H9 (cell line): ENCODE measurements at places on chromosomes 7 and 10. TPM values are rescaled to one million over a fixed set of nuclear protein-coding genes. Genes with fewer than 3 reads are reported as not detected.
A peak's percentile ranks its signal among the peaks of the same experiment; 100 is the strongest.

PLEKHS1 gene
- total RNA-seq = not detected in 2 replicates

VSIR gene
- 0.11 and 0.31 TPM in 2 replicates for total RNA-seq

DNA sequence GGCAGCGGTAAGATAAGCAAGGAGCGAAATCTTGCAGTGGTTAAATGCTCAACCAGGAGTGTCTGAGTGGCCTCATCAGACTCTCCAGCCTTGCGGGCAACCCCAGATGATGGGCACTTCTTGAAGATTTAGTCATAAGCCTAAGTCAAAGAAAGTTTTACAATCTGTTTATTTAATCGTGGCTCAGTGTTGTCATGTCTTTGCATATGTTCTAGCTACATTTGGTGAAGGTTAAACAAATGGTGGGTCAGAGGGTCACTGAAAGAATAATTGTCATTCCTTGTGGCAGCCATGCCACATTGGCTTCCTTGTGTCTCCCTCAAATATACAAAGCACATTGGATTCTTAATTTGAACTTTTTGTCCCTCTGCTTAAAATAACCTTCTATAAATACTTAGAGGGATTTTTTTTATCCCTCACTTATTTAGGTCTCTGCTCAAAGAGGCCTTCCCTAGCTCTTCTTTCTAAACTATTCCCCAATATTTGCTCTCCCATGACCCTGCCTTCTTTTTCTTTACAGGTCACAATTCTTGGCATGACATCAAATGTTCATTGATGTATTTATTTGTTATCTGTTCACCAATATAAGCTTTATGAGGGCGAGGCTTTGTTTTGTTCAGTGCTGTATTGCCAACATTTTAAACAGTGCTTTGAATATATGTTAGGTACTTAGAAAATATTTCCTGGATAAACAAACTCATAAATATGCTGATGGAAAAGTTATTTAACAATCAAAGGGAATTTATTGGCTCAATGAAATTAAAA is 68.7 kb downstream of the NEUROD6 start:
- H3K27ac ChIP-seq = no peak overlapping the region
- DNase-seq = no peak
- no peaks in the 10 kb centered on the region for H3K4me1 ChIP-seq
- no peaks in the 10 kb centered on the region for H3K27me3 ChIP-seq
- no peaks in the 10 kb centered on the region for H3K36me3 ChIP-seq

NOS3 gene
- 4.5 and 4.7 TPM in 2 replicates for total RNA-seq

DNA sequence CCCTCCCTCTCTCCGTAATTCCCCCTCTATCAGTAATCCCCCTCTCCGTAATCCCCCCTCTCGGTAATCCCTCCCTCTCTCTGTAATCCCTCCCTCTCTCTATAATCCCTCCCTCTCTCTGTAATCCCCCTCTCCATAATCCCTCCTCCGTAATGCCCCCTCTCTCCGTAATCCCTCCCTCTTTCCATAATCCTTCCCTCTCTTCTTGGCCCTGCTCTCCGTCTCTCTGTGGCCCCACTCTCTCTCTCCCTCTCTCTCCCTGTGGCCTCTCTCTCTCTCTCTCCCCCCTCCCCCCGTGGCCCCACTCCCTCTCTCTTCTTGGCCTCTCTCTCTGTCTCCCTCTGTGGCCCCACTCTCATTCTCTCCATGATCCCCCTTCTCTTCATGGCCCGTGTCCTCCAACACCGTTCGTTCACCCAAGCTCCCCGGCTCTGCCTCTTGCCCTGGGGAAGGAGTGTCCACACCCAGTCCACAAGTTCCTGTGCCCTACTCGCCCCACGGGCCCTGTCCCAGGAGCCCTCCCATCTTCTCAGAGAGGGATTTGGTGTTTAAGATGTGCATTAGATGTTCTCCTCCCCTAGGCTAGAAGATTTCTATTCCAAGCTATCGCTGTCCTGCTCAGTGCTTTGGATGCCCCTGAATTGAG is 19.8 kb downstream of the SHH start:
- H3K27ac ChIP-seq = no peak overlapping the region
- H3K4me1 ChIP-seq = no peaks in the 10 kb centered on the region
- no peak overlapping the region for H3K4me3 ChIP-seq
- no peaks in the 10 kb centered on the region for H3K27me3 ChIP-seq
- H3K36me3 ChIP-seq = no peaks in the 10 kb centered on the region

GRCh38 chr10:127908106-127908958 is 1.4 kb downstream of the PTPRE start:
- H3K4me1 ChIP-seq = no peaks in the 10 kb centered on the region
- no peak for DNase-seq
- H3K36me3 ChIP-seq = no peaks in the 10 kb centered on the region
- H3K27ac ChIP-seq = no peak overlapping the region
- peak overlapping the region; percentile 64; the same call in 2 of the 3 replicates for H3K4me3 ChIP-seq

- H3K27me3 ChIP-seq = no peaks in the 10 kb centered on the region
- no peak overlapping the region for H3K27ac ChIP-seq
- no peak overlapping the region for H3K4me3 ChIP-seq
These were observed 124.7 kb upstream of the UNC5B start for GRCh38 chr10:71087622-71088021.

GRCh38 chr7:94250124-94250523 is 144.6 kb upstream of the COL1A2 start:
- no peaks in the 10 kb centered on the region for H3K36me3 ChIP-seq
- H3K4me1 ChIP-seq = peaks cover 3% of the 10 kb centered on the region; the same call in 1 of the 2 replicates
- H3K27me3 ChIP-seq = no peaks in the 10 kb centered on the region

TFAM gene
- total RNA-seq = 129 and 144 TPM in 2 replicates

SPDYE2B gene
- not detected in 2 replicates for total RNA-seq

GRCh38 chr10:79184657-79185056 is 115.9 kb downstream of the ZMIZ1 start:
- no peak for DNase-seq
- H3K4me1 ChIP-seq = peaks cover 5% of the 10 kb centered on the region; the same call in 1 of the 2 replicates
- H3K27ac ChIP-seq = no peak overlapping the region
- H3K27me3 ChIP-seq = no peaks in the 10 kb centered on the region
- peaks cover 2% of the 10 kb centered on the region for H3K36me3 ChIP-seq
- no peak overlapping the region for H3K4me3 ChIP-seq

GRCh38 chr7:26038201-26038990 is 113.6 kb upstream of the NFE2L3 start:
- no peaks in the 10 kb centered on the region for H3K4me1 ChIP-seq
- H3K27me3 ChIP-seq = no peaks in the 10 kb centered on the region
- no peak for DNase-seq
- no peak overlapping the region for H3K27ac ChIP-seq
- no peaks in the 10 kb centered on the region for H3K36me3 ChIP-seq
- H3K4me3 ChIP-seq = no peak overlapping the region

GRCh38 chr7:150307904-150308303 is 15.3 kb upstream of the LRRC61 start:
- peaks cover 12% of the 10 kb centered on the region; the same call in 1 of the 2 replicates for H3K27me3 ChIP-seq
- peaks cover 8% of the 10 kb centered on the region; the same call in 1 of the 2 replicates for H3K4me1 ChIP-seq
- DNase-seq = peak; percentile 12
- no peak overlapping the region for H3K4me3 ChIP-seq
- peaks cover 14% of the 10 kb centered on the region for H3K36me3 ChIP-seq

GRCh38 chr7:94170836-94171235 is 166.7 kb upstream of the BET1 start:
- DNase-seq = no peak
- no peaks in the 10 kb centered on the region for H3K27me3 ChIP-seq
- H3K27ac ChIP-seq = no peak overlapping the region
- peaks cover 5% of the 10 kb centered on the region for H3K36me3 ChIP-seq
- no peaks in the 10 kb centered on the region for H3K4me1 ChIP-seq

DNA sequence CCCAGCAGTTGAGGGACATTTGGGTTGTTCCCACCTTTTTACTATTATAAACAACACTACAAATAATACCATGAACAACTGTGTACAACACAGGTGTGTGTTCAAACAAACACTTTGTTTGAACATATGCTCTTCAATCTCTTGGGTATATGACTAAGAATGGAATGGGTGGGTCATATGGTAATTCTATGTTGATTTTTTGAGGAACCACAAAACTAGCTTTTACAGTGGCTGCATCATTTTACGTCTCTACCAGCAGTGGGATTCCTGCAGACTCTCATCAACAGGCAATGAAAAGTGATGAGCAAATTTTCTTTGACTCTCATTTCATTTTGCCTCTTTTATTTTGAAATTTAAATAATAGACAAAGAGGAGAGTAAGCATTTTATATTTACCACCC is 116.9 kb upstream of the KLF14 start:
- no peak overlapping the region for H3K4me3 ChIP-seq
- DNase-seq = no peak
- H3K27me3 ChIP-seq = no peaks in the 10 kb centered on the region
- H3K4me1 ChIP-seq = no peaks in the 10 kb centered on the region
- no peaks in the 10 kb centered on the region; the same call in 2 of the 3 replicates for H3K36me3 ChIP-seq

DNA sequence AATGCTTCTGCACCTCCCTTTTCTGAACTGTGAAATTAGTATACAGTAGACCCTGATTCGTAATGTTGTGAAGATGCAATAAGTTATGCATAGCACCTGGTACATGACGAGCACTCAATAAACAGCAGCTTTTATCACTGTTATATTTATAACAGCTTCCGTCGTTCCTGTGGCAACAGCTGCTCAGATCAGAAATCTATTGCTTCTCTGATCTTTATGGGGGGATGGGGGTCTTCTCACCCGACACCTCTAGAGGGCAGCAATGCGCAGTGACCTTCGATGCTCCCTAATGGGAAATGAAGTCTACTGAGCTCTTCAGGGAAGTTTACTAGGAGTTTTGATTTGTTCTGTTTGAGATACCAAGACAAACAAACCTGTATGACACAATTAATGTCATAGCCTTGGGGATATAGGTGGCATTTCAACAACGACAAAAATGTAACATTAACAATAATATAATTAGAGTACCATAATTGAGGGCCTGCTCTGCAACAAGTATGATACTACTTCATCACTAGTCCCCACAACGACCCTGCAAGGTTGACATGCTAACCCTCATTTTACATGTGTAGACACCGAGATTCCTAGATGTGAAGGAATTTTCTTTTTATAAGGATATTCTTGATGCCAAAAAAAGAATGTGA is 289.6 kb downstream of the SFMBT2 start:
- no peaks in the 10 kb centered on the region for H3K27me3 ChIP-seq
- no peak overlapping the region for H3K4me3 ChIP-seq
- no peak overlapping the region for H3K27ac ChIP-seq

GRCh38 chr7:33195264-33195663 is 65.9 kb downstream of the BBS9 start:
- no peak for DNase-seq
- no peaks in the 10 kb centered on the region for H3K27me3 ChIP-seq
- no peaks in the 10 kb centered on the region for H3K36me3 ChIP-seq

- peaks cover 19% of the 10 kb centered on the region for H3K36me3 ChIP-seq
- no peaks in the 10 kb centered on the region for H3K4me1 ChIP-seq
- DNase-seq = no peak
- no peak overlapping the region for H3K4me3 ChIP-seq
- H3K27ac ChIP-seq = no peak overlapping the region
- H3K27me3 ChIP-seq = no peaks in the 10 kb centered on the region
These were observed 37.8 kb downstream of the SFMBT2 start for GRCh38 chr10:7373039-7373438.

GRCh38 chr10:132961787-132962622 is 19.6 kb upstream of the CFAP46 start:
- H3K4me3 ChIP-seq = peak overlapping the region; percentile 66
- DNase-seq = peak; percentile 92
- H3K36me3 ChIP-seq = peaks cover 3% of the 10 kb centered on the region; the same call in 1 of the 2 replicates
- no peak overlapping the region for H3K27ac ChIP-seq
- no peaks in the 10 kb centered on the region; the same call in 1 of the 2 replicates for H3K4me1 ChIP-seq

GRCh38 chr7:157406971-157407370 is 70.2 kb downstream of the DNAJB6 start:
- no peak for DNase-seq
- no peaks in the 10 kb centered on the region for H3K4me1 ChIP-seq
- H3K27me3 ChIP-seq = no peaks in the 10 kb centered on the region
- H3K36me3 ChIP-seq = peaks cover 30% of the 10 kb centered on the region

DNA sequence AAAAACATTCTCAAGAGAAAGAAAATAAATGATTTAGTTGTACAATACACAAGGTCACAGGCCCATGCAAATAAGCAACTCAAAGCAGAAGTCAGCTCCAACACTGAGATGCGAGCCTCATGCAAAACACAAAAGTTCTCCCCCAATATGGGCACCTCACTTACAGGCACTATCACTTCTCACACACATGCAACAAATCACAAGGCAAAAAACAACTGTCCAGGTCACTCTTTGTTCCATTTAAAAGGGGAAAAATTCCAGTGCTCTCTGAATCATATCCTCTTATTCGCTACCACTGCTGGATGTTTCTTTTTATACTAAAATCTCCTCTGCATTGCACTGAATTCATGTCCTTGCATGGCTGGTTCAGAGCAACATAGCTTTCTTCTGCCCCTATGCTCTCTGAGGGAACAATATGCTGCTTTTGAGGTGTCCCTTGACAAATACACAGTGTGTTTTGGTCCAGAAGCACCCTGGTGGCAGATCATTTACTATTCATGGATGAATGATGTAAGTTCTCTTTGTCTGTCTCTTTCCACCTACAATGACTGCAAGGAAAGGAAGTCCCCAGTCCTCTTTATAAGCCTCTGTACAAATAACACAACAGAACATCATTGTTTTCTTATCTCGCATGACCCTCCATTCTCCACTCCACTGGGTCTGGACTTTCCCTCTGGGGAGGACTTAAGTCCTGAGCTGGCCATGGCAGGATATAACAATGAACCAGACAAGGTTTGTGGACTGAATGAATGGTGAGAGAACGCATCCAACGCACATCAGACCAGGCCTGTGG is 85.4 kb upstream of the GSDME start:
- H3K4me3 ChIP-seq = no peak overlapping the region
- H3K4me1 ChIP-seq = no peaks in the 10 kb centered on the region
- H3K27ac ChIP-seq = no peak overlapping the region
- no peak for DNase-seq
- H3K36me3 ChIP-seq = no peaks in the 10 kb centered on the region
- no peaks in the 10 kb centered on the region for H3K27me3 ChIP-seq

GRCh38 chr10:2887391-2888070 is 179.8 kb upstream of the PFKP start:
- no peaks in the 10 kb centered on the region for H3K4me1 ChIP-seq
- H3K4me3 ChIP-seq = no peak overlapping the region
- H3K27ac ChIP-seq = no peak overlapping the region
- H3K36me3 ChIP-seq = no peaks in the 10 kb centered on the region
- no peaks in the 10 kb centered on the region for H3K27me3 ChIP-seq

- no peaks in the 10 kb centered on the region for H3K36me3 ChIP-seq
- H3K27ac ChIP-seq = no peak within 1 kb of the TSS
- peak within 1 kb of the TSS; percentile 78 for H3K4me3 ChIP-seq
These were observed at the start of gene PIP4K2A for GRCh38 chr10:22714479-22715289. Gene PIP4K2A, minus strand, starts transcription at chr10:22714578. Its CDS starts 252 bp downstream, at chr10:22714326.

- no peaks in the 10 kb centered on the region for H3K27me3 ChIP-seq
- H3K27ac ChIP-seq = no peak overlapping the region
These were observed 82.7 kb upstream of the KMT2E start for GRCh38 chr7:104931181-104931781.

SCART1 gene
- 0.39 and 0.50 TPM in 2 replicates for total RNA-seq

- H3K27me3 ChIP-seq = peaks cover 4% of the 10 kb centered on the region; the same call in 1 of the 2 replicates
- no peaks in the 10 kb centered on the region for H3K4me1 ChIP-seq
- peak overlapping the region; percentile 40; the same call in 2 of the 3 replicates for H3K4me3 ChIP-seq
These were observed 32.1 kb downstream of the EN2 start for GRCh38 chr7:155489862-155490696.
